ENCODE measurements at places on chromosomes 6 and 20.

DNA sequence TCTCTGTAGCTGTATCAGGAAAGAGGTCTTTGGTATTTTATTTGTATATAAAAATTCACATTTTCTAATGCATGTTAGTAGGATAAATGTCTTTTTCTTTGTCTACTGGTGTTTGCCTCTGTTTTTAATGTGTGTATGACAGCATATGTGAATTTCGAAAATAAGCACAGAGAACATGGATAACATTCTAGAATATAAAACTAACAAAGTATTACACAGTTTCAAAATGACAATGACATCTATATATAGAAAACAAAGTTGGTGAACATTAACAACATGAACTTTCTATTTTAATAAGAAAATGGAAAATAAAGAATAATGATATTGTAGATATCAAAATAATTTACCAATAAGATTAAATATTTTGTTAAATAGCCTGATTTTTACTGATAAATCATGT is 608.0 kb downstream of the COL12A1 start:
- H3K27me3 ChIP-seq = no peaks in the 10 kb centered on the region
- H3K4me3 ChIP-seq = no peak overlapping the region
- no peak overlapping the region for H3K27ac ChIP-seq
- DNase-seq = no peak
- H3K4me1 ChIP-seq = peaks cover 17% of the 10 kb centered on the region

DNA sequence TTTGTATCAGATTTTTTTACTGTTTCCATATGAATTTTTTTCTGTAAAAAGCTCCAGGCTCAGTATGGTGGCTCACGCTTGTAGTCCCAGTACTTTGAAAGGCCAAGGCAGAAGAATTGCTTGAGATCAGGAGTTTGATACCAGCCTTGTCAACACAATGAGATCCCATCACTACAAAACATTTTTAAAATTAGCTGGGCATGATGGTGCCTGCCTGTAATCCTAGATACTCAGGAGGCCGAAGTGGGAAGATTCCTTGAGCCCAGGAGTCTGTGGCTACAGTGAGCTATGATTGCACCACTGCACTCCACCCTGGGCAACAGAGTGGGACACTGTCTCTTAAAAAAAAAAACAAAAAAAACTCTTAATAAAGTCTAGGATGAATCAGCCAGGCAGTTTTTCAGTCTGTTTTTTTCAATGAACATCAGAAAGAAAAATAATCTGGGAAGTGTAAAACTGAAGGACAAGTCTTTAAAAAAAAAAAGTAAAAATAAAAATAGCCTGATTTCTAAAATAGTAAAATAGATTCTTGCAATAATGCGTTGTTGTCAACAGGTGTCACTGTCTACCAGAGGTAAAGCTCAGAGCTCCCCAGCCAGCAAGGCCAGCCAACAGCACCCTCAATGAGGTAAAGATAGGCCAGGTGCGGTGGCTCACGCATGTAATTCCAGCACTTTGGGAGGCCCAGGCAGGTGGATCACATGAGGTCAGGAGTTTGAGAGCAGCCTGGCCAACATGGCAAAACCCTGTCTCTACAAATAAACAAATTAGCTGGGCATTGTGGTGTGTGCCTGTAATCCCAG is 9.3 kb upstream of the ATG5 start:
- H3K4me3 ChIP-seq = no peak overlapping the region
- no peak for DNase-seq

DNA sequence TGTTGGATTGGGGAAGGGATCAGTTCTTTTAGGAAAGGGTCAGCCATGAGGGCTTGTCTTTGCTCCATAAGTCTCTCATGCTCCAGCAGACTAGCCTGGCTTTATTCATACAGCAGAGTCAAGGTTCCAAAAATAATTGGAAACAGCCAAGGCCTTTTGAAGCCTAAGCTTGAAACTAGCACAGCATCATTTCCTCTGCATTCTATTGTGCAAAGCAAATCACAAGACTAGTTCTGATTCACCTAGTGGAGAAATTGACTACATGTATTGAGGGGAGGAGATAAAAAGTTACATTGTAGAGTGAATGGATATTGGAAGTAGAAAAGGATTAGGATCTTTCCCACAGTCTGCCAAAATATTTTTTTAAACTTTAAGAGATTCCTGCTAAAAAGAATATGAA is 159.3 kb upstream of the PLCB4 start:
- H3K36me3 ChIP-seq = no peaks in the 10 kb centered on the region
- H3K27me3 ChIP-seq = no peaks in the 10 kb centered on the region
- DNase-seq = no peak
- H3K27ac ChIP-seq = no peak overlapping the region
- H3K4me3 ChIP-seq = no peak overlapping the region

- H3K4me1 ChIP-seq = no peaks in the 10 kb centered on the region
- no peak overlapping the region for H3K27ac ChIP-seq
- H3K36me3 ChIP-seq = no peaks in the 10 kb centered on the region
- H3K27me3 ChIP-seq = no peaks in the 10 kb centered on the region
- H3K4me3 ChIP-seq = no peak overlapping the region
These were observed 338.3 kb upstream of the CHD6 start for GRCh38 chr20:41956338-41957074.

GRCh38 chr20:4102381-4102780 is 87.0 kb upstream of the RNF24 start:
- no peak for DNase-seq
- H3K4me3 ChIP-seq = no peak overlapping the region
- peaks cover 18% of the 10 kb centered on the region for H3K4me1 ChIP-seq
- no peak overlapping the region for H3K27ac ChIP-seq

DNA sequence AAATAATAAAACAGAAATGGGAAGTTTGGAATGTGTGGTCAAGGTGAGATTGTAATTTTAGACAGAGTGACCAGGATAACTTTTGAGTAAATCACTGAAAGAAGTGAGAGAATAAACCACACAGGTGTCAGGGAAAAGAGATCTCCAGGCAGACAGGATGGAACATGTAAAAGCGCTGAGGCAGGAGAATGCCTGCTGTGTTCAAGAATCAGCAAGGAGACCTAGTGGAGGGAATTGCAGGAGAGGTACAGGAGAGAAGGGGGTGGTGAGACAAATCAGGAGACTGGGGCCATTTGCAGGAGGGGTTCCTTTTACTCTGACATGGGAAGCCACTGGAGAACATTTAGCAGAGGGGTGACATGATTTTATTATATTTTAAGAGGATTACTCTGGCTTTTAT is 456.7 kb downstream of the NKAIN2 start:
- no peaks in the 10 kb centered on the region for H3K27me3 ChIP-seq
- no peak overlapping the region for H3K27ac ChIP-seq
- no peak for DNase-seq
- H3K36me3 ChIP-seq = no peaks in the 10 kb centered on the region
- H3K4me1 ChIP-seq = no peaks in the 10 kb centered on the region
- no peak overlapping the region for H3K4me3 ChIP-seq

DNA sequence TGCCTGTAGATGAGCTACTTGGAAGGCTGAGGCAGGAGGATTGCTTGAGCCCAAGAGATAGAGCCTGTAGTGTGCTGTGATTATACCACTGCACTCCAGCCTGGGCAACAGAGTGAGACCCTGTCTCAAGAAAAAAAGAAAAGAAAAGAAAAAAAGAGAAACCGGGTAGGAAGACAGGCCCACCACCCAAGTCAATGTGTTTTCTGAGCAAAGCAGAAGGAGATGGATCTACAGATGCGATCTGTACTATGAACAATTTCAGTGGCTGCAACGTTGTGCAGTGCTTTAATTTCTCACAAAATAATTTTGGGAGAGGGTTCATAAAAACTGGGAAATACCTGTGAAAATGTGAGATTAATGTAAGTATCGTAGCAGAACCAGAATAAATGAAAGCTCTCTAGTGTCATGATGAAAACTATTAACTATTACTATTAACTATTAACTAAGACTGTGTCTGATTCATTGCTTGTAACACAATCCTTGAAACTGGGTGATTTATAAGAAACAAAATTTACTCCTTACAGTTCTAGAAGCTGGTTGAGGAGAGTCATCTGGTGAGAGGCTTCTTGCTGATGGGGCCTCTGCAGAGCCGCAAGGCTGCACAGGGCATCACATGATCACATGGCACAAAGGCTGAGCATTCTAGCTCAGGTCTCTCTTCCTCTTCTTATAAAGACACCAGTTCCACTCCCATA is 233.1 kb upstream of the ZNF217 start:
- DNase-seq = no peak
- H3K4me1 ChIP-seq = peaks cover 34% of the 10 kb centered on the region
- H3K36me3 ChIP-seq = no peaks in the 10 kb centered on the region
- H3K4me3 ChIP-seq = no peak overlapping the region

DNA sequence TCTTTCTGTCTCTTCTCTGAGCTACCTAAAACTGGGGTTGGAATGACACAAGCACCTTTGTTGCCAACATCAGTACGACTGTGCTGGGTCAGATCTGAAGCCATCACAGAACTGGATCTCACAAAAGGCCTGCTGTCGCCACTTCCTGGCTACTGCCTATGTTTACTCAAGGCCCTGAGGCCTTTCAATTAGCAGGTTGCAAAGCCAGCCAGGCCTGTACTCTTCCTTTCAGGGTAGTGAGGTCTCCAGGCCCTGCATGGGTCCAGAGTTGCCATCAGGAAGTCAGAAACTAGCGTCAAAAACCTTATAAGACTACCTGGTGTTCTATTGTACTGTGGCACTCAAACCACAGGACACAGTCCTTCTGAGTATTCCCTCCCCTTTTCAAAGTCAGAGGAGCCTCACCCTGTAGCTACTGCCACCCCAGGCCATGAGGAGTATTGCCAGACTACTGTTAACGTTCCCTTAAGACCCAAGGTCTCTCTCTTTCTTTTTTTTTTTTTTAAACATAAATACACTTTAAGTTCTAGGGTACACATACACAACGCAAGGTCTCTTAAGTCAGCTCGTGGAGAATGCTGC is 937.4 kb upstream of the GJE1 start:
- H3K27me3 ChIP-seq = no peaks in the 10 kb centered on the region
- H3K27ac ChIP-seq = no peak overlapping the region
- no peak overlapping the region for H3K4me3 ChIP-seq
- no peak for DNase-seq

DNA sequence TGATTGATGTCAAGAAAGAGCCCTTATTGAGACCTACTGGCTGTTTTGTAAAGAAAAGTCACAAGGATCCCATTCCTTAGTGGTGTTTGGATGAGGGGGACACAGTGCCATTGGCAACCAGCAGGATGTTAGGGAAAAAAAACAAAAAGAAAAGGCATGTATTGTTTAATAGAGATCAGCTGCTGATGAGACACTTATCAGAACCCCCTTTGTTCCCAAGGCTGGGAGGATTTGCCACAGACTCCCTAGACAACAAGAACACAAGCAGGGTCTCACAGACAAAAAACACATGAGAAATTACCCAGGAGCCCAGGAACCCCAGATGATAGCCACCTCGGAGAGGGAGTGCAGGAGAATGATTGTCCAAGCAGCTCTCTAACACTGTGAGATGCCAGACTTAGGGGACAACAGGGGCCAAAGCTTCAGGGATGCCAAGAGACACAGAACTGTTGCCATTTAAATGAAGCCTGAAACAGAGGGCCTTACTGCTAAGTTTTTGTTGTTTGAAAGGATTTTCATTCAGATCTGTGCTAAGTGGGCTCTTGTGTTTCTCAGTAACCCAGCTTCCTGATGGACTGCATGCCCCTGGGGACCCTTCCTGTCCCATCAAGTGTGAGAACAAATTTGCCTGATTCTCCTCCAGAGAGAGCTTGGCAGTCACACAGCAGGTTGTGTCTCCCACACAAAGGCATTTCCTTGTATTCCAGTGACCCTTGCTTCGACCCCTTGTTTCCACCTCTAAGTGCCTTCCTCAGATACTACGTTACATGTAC is 48.7 kb upstream of the HEY2 start:
- H3K27ac ChIP-seq = no peak overlapping the region
- no peak overlapping the region for H3K4me3 ChIP-seq
- H3K27me3 ChIP-seq = no peaks in the 10 kb centered on the region
- no peak for DNase-seq

DNA sequence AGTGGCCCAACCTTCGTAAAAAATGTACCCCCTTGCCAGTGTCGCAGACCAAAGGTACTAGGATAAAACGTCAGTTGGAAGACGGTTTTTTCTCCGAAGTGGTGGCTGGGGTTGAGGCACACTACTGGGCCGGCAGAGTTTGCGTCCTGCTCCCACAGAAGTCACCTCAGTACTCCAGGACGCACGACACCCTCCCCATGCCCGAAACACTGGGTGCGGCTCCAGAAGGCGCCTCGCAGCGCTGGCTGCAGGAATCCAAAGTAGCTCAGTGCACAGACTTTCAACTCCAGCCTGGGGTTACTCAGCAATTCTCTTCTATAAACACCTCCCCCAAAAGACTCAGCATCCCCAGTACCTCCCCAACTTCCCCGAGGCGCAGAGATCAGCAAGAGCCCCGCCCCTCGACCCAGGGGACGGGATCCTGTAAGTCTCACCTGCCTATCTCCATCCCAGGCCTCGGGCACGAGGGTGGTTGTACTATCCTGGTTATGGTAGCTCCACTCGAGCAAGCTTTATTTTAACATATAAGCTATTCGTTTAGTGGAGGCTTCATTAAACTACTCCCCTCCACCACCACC is 88.2 kb downstream of the ZFP64 start:
- H3K4me3 ChIP-seq = peak overlapping the region; percentile 79
- H3K4me1 ChIP-seq = peaks cover 17% of the 10 kb centered on the region
- peak overlapping the region; percentile 30 for H3K27ac ChIP-seq

DNA sequence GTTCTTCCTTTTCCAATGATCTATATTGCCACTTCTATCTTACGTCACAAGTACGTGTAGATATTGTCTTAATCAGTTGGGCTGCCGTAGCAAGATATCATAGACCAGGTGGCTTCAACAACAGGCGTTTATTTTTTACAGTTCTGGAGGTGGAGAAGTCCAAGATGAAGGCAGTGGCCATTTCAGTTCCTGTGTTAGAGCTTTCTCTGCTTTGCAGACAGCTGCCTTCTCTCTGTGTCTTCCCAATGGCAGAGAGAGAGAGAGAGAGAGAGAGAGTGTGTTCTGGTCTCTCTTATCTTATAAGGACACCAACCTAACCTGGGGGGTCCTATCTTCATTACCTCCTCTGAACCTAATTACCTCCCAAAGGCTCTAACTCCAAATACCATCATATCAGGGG is 8.3 kb downstream of the HSF2 start:
- no peaks in the 10 kb centered on the region for H3K4me1 ChIP-seq
- H3K27ac ChIP-seq = no peak overlapping the region
- H3K36me3 ChIP-seq = no peaks in the 10 kb centered on the region
- no peaks in the 10 kb centered on the region for H3K27me3 ChIP-seq
- DNase-seq = no peak

- DNase-seq = no peak
- no peaks in the 10 kb centered on the region for H3K36me3 ChIP-seq
- H3K27ac ChIP-seq = no peak overlapping the region
- no peaks in the 10 kb centered on the region for H3K27me3 ChIP-seq
These were observed 3.9 kb downstream of the EPM2A start for GRCh38 chr6:145731447-145731846.

GRCh38 chr20:10306440-10307358 is 88.1 kb downstream of the SNAP25 start:
- H3K4me1 ChIP-seq = peaks cover 46% of the 10 kb centered on the region
- no peaks in the 10 kb centered on the region for H3K36me3 ChIP-seq
- peak; percentile 79 for DNase-seq
- peak overlapping the region; percentile 63 for H3K27ac ChIP-seq
- H3K4me3 ChIP-seq = peak overlapping the region; percentile 29

All from osteoblast (primary cell).